ENCODE measurements at places on chromosomes 7 and 10.

- no peak for DNase-seq
Measured at GRCh38 chr7:131959106-131959812, 402.8 kb upstream of the PODXL start.

DNA sequence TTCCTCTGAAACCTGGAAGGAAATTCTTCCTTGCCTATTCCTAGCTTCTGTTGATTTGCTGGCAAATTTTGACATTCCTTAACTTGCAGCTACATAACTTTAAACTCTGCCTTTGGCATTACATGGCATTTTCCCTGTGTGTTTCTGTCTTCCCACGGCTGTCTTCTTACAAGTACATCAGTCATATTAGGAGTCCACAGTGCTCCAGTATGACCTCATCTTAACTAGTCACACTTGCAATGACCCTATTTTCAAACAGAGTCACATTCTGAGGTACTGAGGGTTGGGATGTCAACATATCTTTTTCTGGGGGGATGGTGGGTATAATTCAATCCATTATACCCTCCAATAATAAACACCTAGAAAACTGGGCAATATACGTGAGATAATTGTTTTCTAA lies 37.4 kb upstream of the EPHB6 start:
- no peak for DNase-seq

DNA sequence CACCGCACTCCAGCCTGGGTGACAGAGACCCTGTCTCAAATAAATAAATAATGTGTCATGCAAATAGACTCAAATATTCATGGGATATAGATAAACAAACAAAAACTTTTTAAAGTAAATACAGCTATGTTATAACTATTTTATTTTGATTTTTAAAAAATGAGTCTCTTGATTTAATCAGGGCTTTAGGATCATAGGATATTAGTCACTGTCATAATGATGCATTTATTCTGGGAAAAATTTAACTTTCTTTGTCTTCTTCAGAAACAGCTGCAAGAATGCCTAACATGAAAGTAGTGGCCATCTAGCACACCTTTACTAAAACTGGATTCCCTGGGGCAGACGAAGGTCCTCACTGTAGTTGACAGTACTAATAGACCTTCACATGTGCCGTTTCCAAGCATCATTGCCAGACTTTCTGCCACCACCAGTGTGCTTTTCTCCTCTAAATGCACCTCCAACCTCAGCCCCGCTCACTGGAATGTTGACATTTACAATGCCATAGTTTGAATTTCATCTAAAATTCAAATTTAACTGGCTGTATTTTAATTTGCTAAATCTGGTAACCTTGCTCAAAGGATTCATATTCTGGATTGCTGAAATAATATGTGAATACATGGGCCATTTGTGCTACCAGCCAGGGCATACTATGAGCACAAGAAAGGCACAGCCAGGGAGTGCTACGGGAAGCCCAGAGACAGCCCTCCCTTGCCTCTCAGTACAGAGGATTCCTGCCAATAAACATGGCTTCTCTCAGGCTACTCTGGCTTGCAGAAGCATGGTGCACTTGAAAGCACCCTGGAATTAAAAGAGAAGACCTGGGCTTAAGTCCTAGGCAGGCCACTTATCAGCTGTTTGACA lies 63.4 kb upstream of the ADO start:
- DNase-seq, result no peak

DNA sequence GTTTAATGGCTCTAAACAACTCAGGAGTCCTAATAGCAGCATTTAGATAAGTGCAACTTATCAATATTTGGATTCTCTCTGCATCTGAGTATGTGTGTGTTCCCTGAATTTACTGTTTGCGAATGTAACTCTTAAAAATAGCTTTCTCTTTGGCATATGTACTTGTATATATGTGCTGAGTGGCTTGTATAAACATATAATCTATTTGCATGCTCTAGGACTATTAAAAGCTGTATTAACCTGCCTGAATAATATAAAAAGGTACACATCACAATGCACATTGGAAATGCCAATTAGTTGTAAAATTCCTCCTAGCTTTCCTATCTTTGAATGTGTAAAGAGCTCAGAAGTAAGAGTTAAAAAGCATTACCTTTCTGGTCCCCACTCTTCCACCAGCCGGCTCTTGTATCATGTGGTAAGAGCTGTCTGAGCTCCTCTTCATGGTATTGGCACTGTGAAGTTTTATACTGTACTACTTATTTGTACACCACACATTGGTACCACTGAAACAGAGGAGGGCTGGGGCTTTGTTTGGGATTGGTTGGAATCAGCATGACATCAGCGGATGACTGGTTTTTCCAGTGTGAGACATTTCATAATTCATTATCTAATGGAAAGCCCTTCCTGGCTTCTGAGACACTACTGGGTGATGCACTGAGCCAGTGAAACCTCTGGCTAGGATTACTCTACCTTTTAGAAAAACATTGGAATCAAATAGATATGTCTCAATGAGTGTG lies at the start of gene INHBA:
INHBA (minus strand) TSS at position 456 of the 737 bp plus-strand sequence. CDS start 2,716 bp downstream, outside the sequence.
- no peak for DNase-seq

GRCh38 chr10:101618871-101619270 lies 30.8 kb downstream of the DPCD start:
- DNase-seq, result no peak

GRCh38 chr10:74921744-74922143 lies 95.3 kb downstream of the KAT6B start:
- no peak for DNase-seq

DNA sequence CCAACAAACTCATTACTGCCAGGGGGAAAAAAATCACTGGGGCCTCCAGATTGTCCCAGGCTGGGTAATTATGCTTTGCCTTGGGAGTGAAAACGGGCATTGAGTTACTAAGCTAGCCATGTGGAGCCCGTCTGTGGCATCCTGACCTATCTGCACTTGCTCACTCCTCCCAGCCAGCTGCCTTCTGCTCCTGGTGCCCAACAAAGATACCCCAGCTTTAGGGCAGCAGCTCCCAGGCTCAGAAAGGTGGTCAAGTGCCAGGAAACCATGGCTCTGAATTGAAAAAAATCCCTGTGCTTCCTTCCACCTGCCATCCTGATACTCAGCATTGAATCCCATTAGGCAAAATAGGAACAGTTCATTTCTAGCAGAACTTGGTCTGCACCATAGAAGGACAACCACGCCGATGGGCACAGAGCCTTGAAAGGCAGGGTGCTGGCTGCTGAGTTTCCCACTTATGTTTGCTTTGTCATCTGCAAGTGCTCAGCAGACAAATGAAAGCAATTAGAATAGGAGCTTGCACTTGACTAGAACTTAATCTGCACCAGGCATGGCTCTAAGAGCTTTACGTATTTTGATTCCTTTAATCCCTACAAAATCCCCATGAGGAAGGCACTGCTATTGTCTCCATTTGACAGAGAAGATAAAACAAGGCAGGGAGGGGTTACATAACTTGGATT lies 42.8 kb downstream of the HSPA12A start:
- no peak for DNase-seq

DNA sequence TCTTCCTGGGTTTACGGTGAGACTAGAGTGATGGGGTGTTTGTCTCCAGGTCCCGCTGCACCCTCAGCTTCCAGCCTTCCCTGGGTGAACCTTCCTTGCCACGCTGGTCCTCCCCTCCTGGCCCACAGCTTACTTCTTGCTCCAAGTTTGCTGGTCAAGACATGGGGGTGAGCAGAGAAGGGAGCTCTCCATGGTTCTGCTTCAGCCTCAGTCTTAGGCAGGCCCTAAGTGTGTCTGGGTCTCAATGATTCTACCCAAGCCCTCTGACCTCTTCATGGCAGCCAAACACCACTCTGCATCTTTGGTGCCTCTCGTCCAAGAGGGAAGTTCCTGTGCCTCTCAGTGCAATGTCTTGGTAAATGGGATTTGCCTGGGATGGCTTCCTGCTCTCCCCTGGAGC lies 356.5 kb upstream of the KLF6 start:
- DNase-seq, result no peak

DNA sequence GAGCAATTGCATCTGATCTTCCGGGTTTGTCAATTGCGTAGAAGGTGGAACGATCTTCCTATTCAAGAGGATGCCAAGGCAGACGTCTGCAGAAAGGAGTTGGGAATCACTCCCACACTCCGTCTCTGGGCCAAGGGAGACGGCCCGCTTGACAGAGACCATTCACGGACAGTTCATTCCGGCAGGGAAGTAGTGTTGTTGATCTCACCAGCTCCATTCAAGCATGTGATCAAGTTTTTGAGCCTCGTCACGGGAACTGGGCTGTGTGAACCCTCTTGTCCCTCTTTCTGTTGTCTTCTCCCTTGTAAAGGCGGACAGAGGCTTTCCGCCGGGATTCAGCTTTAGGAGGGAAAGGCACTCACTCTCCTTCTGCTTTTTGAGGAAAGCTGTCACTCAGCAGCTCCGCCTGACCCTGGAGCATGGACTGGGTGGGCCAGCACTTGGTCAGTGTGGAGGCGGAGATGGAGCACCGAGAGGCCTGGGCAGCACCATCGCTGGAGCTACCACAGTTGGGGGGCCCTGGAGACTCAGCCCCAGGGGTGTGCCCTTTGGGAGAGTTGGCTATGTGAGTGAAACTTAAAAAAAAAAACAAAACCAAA lies 44.9 kb downstream of the SPDYE5 start:
- DNase-seq, result no peak

DNA sequence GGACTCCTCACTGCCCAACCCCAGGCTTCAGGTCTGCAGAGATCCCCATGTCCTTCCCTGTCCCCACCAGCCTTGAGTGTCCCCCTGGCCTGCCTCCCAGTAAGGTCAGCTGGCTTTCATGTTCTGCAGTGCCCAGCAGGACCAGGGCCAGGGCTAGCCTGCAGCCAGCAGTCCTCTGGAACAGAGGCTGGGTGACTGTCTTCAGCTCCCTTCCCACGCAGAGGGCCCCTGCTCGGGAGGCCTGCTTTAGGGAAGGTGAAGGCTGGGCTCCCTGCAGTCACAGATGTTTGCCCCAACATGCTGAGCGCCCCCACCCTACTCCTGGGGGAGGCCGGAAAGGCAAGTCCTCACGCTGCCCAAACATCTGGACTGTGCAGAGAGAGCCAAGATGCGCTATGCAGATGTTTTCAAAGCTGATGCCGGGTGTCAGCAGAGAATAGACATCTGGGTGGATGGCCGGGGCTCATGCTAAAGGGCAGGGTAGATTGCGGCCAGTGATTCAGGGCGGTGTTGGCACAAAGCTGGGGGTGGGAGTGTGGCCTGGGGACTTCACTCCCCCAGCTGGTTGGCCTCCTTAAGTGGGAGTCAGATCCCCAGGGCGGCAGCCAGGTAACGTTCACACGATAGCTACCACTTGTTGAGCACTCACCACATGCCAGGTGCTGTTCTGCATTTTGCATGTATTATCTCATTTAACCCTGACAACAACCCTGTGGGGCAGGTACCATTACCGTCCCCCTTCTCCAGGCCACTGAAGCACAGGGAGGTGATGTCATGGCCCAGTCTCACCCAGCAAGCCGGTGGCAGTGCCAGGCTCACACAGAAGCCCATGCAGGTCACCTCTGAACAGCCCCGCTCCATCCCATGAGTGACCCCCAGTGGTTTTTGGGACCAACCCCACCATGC lies 71.2 kb upstream of the COL13A1 start:
- DNase-seq, result no peak

DNA sequence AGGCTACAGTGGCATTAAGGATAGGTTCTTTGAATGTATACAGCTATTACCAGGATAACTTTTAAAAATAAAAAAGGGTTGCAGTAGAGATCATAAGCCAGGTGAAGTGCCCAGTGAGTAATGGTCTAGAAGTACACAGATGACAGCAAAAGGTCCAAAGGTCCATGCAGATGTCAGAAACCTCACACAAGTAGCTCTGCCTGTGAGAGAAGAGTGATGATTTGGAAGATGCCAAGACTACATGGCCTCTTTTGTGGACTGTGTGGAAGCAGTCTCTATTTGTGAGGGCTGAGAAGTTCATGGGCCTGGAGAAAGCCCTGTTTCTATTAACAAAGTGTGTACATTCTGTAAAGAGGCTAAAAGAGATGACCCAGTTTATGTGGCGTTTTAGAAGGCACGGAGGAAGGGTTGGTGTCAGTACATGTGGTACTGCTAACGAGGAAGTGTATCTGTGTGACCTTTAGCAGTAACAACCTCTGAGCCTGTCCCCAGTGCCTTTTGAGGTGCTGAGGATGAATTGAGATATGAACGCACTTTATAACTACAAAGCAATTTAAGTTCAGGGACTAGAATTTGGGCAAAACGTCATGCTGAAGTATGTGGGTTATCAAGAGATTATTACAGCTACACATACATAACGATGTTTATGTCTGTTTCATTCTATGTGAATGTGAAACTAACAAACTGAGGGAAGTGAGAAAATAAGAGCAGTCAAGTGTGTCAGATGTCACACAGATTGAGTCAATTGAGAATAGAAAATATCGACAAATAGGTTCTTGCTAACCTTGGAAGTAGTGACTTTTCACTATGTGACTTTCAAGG lies 7.6 kb downstream of the CYCS start:
- DNase-seq, result no peak

DNA sequence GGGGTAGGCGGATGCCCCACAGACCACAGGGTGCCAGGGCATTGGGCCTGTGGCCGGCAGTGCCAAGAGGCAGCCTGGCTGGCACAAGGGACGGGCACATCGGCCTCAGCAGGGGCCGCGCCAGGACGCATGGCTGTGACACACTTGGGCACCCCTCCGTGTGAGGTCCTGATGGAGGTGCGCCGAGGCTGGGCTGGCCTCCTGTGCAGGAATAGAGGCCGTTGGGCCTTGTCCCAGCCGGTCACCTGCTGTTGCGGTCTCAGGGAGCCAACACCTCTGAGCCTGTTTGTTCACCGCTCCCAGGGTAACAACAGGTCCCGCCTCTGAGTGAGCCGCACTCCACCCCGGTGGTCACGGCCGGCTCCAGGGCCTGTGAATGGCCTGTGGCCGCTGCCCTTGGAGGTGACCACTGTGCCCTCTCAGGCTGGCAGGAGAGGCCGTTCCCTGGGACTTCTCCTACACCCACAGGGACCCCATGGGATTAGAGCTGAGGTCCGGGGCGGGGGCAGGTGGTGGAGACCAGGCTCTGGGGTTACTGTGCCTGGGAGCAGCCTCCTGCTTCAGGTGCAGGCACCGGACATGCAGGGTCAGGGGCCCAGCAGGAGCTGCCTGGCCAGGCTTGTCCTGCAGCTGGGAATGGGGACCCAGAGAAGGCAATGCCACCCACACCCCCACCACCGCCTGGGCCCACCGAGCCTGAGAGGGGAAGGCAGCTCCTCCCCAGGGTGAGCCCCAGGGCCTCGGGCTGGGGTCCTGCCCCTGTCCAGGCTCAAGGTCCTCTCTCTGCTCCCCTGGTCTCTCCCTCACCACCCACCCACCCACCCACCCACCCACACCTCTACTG lies 12.0 kb downstream of the PWWP2B start:
- DNase-seq, result no peak

GRCh38 chr10:105148456-105148855 lies 507.4 kb downstream of the SORCS3 start:
- no peak for DNase-seq

Measured in GF-D8 (cell line).